ENCODE measurements at places on chromosomes 11 and 22.

- DNase-seq = no peak
Measured at GRCh38 chr11:4466871-4467442, 15.5 kb upstream of the OR52K1 start.

GRCh38 chr11:120622189-120622875, 110.8 kb downstream of the GRIK4 start:
- DNase-seq = peak; percentile 47

DNA sequence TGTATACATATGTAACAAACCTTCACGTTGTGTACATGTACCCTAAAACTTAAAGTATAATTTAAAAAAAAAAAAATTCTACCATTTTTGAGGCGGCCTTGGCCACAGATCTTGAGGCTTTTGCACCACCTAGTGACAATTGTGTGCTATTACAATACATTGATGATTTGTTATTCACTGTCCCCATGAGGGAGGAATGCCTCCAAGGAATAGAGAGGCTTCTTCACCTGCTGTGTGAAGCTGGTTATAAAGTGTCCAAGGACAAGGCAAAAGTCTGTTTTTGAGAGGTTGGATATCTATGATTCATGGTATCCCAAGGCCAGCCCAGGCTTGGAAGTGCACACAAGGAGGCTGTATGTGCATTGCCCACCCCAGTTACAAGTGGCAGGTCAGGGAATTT, 30.7 kb downstream of the SLC22A25 start:
- DNase-seq = peak; percentile 51

DNA sequence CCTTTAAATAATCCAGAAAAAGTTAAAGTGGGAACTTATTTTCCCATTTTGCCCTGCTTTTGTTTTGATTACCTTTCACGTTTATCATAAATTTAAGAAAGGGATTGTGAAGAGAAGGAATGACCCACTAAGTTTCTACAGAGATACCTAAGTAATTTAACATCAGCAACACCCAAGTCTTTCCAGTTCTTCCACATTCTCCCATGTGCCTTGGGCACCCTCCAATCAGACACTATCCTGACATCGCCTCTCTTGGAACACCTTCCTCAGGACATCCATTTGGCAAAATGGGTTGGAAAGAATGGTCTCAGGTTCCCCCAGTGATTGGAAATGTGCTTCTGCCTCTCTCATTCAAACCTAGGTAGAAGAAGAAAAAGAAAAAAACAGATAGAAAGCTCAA, 6.3 kb downstream of the BBOX1 start:
- no peak for DNase-seq

DNA sequence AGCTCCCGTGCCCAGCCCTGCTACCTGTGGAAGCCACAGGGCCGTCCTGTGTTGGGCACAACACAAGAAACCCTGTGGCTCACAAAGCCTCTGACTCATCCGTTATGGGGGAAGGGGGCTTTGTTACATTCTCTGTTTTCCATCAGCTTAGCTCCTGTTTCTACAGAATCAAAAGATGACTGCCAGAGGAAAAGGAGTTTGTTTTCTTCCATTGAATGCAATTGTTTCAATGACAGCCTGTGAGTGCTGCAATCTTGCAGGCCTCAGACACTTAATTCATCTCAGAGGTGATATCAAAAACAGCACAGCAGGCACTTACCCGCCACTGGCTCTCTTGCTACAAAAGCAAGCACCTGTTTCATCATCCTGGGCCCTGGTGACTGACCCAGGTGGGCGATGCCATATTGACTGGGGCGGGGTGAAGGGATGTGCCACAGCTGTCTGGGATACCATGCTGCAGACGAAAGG, 194.3 kb downstream of the OPCML start:
- no peak for DNase-seq

DNA sequence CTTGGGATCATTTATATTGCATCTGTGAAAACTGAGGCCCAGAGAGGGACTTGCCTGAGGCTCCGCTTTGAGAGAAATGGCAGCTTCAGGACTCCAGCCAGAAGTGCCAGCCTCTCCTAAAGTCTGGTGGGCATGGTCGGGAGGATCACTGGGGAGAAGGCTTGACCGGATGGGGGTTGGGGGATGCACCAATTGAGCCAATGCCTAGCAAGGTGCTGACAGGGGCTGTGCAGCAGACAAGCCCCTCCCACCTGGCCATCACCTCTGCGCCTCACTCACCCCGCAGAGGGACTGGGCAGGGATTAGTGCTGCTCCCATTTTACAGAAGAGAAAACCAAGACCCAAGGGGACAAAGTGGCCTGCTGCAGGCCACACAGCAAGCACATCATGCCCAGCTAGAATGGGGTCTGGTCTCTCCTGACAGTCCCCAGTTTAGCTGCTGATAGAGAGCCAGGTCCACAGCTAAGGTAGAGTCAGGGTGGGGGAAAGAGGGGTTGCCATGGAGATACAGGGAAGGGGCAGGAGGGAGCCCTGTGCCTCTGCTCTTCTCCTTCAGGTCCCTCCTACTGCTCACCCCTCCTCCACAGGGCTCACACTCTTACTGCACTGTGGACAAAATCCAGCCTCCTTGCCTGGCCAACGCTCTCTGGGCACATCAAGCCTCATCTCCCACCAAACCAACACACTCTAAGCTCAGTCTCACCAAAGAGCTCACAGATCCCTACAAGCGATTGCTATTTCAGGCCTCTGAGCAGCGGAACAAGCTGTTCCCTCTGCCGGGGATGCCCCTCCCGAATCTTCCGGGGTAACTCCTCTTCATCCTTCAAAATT, 29.5 kb downstream of the TEF start:
- DNase-seq = no peak

Measured in erythroblast (primary cell).